Ecto neural progenitor cell (in vitro differentiated cells): ENCODE measurements at places on chromosomes 7 and 10.

DNA sequence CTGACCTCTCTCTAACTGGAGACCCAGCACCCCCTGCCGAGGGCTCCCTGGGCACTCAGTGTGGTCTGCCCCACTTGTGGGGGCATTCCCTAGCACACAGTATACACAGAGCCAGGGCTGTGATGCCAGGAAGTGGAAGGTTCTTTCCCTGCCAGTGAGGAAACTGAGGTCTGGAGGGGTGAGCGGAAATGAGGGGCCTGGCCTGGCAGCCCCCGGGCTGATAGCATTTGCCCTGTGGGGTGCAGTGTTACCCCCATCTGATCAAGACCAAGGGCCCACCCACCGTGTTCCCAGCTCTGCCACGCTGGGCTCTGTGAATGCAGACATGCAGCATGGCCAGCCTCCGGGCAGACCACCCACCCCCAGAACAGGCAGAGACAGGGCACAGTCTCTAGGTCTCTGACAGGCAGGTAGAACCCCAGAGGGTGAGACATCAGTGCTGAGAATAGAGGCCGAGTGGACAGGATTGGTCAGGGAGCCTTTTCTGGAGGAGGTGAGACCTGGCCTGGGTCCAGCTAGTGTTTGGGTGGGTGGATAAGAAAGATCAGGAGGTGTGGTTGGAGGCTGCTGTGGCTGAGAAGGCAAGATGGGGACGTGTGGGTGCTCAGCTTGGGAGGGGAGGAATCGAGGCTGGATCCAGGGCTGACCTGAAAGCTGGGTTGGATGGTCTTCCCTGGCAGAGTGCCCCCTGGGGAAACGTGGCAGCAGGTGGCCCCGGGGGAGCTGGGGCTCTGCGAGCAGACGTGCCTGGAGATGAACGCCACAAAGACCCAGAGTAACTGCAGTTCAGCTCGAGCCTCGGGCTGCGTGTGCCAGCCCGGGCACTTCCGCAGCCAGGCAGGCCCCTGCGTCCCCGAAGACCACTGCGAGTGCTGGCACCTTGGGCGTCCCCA lies 10.8 kb upstream of the ZNF862 start:
- no peak for DNase-seq

- DNase-seq = no peak
These were observed 92.4 kb downstream of the LRRN3 start for GRCh38 chr7:111183321-111183720.

DNA sequence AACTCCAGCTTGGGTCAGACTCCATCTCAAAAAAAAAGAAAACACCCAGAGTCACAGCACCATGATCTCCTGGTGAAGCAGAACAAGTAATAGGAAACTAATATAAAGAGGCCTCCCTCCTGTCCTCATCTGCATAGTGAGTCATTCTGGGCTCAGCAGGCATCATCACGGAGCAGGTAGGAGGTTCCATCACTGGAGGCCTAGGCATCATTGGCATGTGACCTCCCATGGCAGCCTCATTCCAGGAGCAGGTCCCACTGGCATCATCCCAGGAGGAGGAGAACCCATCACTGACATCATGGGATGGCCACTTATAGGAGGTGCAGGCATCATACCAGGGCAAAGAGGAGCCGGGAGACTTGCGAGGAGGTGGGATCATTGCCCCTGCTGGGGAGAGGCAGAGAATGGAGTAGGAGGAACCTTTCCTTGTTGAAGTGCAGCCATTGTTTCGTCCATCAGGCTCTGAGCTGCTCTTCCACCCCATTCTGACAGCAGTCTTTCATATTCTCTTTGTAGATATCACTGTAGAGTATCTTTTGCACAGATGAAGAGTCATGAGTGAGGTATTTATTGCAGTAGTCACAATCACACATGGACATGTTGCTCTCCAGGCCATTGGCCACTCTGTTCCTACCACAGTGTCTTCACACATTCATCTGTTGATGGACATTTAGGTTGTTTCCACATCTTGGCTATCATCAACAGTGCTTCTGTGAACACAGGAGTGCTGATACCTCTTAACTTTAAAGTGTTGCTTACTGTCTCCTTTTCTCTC lies 73.8 kb downstream of the OSBPL3 start:
- no peak for DNase-seq

GRCh38 chr10:61815496-61815895 lies 86.0 kb upstream of the ARID5B start:
- no peak for DNase-seq

DNA sequence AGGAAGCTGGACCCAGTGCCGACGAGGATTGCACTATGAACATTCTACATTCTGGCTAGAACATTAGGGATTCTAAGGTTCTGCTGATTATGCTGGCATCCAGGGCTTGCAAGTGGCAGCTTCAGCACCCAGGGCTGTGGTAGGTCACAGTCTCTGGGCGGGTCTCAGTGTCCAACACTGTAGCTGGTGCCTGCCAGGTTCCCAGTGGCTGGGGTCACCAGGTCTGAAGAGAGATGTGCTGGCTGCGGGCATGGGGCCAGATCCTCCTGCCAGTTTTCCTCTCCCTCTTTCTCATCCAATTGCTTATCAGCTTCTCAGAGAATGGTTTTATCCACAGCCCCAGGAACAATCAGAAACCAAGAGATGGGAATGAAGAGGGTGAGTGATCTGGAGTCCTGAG lies at the start of gene PTTG1IP2:
PTTG1IP2 (plus strand) TSS at position 86 of the 400 bp plus-strand sequence; CDS start at position 234, 148 bp downstream.
- no peak for DNase-seq

DNA sequence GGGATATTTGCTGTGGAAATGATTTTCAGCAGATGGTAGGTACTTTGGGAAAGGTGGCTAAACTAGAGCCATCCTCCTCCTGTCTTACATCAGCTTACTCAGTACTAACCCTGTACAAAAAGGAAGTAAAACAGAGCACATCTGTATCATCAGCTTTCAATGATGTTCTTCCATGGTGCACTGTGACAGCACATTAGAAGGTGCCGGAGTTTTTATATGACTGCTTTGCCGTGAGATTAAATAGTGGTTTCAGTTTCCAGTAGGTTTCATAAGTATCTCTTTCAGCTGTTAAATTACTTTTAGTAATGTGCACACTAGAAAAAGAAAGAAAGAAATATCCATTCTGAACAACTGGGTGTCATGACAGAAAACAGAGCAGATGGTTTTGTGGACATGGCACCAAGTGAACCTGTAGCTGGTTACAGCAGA lies 86.5 kb downstream of the ARID5B start:
- DNase-seq = no peak

DNA sequence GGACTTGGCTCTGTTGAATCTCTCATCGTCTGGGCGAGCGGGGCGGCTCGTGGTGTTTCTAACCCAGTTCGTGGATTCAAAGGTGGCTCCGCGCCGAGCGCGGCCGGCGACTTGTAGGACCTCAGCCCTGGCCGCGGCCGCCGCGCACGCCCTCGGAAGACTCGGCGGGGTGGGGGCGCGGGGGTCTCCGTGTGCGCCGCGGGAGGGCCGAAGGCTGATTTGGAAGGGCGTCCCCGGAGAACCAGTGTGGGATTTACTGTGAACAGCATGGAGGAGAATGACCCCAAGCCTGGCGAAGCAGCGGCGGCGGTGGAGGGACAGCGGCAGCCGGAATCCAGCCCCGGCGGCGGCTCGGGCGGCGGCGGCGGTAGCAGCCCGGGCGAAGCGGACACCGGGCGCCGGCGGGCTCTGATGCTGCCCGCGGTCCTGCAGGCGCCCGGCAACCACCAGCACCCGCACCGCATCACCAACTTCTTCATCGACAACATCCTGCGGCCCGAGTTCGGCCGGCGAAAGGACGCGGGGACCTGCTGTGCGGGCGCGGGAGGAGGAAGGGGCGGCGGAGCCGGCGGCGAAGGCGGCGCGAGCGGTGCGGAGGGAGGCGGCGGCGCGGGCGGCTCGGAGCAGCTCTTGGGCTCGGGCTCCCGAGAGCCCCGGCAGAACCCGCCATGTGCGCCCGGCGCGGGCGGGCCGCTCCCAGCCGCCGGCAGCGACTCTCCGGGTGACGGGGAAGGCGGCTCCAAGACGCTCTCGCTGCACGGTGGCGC lies at the start of gene EN2:
EN2 (plus strand) TSS at position 19 of the 767 bp plus-strand sequence; CDS start at position 268, 249 bp downstream.
- peak; percentile 69 for DNase-seq
